NCI-H774 (cell line): ENCODE measurements at places on chromosomes 2 and 18.

DNA sequence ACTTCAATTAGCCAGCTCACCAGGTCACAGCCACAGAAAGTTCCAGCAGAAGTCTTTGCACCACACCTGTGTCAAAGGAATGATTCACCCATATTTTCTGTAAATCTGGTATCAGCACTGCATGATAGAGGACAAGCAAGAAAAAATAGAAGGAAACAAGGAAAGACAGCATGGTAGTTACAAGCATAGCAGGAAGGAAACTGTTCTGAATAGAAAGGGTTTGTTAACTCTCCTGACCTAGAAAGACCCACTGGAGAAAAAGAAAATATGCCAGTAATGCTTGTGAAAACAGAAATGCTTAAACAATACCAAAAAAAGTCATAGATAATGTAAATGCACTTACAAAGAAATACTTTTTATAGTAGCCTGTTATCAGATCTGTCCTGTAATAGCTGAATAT, 40.8 kb downstream of the SCRN3 start:
- no peak for DNase-seq

DNA sequence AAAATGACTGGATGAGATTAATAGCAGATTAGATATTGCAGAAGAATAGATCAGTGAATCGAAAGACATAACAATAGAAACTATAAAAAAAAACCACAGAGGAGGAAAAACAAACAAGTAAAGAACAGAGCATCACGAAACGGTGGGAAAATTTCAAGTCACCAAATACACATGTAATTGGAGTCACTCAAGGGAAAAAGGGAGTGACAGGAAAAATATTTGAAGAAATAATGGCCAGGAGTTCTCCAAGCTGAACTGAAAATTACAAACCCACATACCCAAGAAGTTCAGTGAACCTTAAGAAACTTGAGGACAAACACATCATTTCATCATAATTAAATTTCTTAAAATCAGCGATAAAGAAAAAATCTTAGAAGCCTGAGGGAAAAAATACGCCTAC, 11.0 kb upstream of the IL1R1 start:
- no peak for DNase-seq

DNA sequence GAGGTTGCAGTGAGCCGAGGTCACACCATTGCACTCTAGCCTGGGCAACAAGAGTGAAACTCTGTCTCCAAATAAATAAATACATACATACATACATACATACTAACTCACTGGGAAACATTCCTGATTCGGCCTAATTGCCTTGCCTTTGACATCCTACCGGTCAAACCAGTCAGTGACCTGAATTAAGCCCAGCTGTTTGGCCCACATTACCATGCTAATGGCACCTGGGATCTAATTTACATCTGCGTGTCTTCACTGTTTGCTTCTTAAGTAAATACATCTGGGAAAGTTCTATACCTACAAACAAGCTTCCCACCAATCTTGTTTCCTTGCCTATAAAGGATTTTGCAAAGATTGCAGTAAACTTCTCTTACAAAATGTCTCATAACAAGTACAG, 230.2 kb upstream of the ZC3H15 start:
- no peak for DNase-seq

GRCh38 chr2:43778233-43778632, 4.4 kb downstream of the DYNC2LI1 start:
- no peak for DNase-seq

- no peak for DNase-seq
These were observed 119.6 kb upstream of the ARL5A start for GRCh38 chr2:151947813-151948165.

- no peak for DNase-seq
These were observed 26.3 kb downstream of the PLEKHA3 start for GRCh38 chr2:178506524-178506923.

DNA sequence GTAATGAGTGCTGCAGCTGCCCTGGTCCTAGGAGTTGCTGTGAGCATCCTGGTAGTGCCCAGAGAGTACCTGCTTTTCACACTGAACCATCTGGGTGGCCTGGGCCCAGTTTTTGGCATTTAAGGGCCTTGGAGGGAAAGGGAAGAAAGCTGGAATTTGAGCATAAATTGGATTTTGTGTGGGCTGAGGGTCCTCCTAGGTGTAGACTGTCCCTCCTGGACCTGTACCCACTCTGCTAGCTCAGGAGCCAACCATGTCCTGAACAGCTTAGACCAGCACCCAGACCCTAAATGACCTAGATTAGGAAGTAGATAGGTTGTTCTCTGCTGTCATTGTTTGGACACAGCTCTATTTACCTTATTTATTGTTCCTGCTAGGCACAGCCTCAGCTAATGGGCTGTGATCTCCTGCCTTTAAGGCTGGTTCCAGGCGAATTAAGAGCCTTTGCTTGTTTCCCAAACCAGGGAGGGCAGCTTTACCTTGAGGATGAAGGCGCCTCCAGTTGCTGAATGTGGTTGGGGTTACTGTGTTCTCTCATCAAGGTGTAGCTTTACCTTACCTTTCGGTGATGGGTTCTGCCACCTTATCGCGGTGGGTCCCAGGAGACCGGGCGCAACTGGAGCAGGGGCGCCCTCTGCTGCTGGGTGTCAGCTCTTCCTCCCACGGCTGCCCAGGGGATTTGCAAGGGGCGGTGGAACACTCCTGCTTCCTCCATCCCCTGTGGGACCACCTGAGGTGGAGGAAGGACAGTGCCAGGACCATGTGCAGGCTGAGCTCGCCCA, 34.4 kb downstream of the ITGA6 start:
- peak; percentile 54 for DNase-seq

- no peak for DNase-seq
These were observed 1491.2 kb downstream of the LRP1B start for GRCh38 chr2:140639628-140640027.

GRCh38 chr2:38387887-38388286, 10.8 kb upstream of the ATL2 start:
- no peak for DNase-seq

DNA sequence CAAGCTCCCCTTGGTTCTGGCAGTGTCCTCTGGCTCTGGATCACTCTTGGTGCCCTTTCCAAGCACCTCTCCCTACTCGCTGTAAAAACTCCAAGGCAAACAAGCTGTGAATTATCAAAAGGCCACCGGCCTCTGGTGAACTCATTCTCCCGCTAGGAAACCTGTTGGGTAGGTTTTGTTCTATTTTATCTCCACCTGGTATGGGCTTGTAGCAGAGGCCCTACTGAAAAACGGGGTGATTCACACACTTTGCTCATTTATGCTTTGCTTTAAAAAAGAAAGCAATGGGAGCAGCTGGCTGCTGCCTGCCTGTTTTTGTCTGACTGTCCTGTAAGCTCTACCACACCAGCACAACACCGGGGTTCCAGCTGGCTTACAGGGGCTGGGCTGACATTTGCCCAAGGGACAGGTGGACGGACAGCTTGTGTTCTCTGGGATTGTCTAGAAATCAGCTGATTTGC, 56.8 kb downstream of the SH3BP4 start:
- peak; percentile 81 for DNase-seq

GRCh38 chr2:15623898-15624541, 32.4 kb downstream of the DDX1 start:
- no peak for DNase-seq

DNA sequence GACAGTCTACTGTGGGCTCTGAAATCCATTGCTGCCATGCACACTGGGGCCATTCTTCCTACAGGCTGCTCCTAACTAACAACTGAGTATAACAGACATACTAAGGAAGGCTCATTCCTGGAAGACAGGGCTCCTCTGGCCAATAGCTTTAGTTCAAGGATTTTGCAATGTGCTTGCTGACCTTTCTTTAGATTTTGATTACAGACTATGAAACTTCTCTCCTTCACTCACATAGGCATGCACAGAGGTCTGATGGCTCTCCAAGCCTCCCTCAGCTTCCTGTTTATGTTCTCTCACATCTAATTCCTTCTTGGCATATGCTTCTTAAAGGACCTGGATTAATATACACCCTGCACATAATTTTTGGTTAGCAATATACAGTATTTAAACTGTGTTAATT, 34.4 kb upstream of the ROCK1 start:
- DNase-seq, result no peak

DNA sequence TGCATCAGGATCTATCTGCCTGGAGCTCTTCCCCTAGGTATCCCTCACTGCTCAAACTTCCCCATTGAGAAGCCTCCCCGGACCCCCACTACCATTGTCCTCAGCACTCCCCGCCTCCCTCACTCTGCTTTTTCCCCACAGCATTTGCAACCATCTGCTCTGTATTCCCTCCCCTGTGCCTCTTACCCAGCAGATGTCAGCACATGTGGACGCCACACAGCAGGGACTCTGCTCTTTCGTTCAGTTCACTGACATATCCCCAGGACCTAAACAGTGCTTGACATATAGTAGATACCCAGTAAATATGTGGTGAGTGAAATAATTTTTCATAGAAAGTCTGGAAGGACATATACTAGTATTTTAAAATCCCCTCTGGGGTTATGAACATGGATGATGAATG, 101.1 kb downstream of the TMEM247 start:
- no peak for DNase-seq

DNA sequence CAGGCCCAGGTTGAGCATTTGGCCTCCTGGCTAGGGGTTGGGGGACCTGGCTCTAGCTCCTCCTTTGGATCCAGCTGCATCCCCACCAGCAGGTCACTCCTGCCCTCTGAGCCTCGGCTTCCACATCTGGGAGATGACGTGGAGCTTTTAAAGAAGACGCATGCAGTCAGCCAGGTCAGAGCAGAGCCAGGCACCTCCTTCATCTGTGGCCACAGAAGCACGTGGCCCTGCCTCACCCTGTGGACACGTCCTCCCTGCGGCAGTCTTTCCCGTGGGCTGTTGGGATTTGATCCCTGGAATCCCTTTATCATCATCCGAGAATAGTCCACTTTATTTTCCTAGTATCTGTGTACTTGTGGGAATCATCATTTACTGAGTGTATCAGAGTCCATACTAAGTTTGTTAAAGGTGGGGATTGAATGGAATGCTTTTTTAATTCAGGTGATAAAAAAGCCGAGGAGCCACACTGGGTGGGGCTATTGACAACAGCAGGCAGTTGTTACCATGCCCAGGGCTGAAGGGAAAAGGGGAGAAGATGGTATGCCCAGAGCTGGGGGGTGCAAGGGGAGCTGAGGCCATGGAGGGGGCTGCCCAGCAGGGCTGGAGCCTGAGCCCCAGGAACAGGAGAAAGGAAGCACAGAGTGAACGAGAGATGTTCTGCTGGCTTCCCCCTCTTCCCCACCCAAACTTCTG, 170.1 kb downstream of the LAMA1 start:
- no peak for DNase-seq

- DNase-seq, result no peak
These were observed 139.6 kb upstream of the RAB12 start for GRCh38 chr18:8469544-8470130.

GRCh38 chr2:62705859-62706720, 577 bp downstream of the EHBP1 start:
- no peak for DNase-seq

DNA sequence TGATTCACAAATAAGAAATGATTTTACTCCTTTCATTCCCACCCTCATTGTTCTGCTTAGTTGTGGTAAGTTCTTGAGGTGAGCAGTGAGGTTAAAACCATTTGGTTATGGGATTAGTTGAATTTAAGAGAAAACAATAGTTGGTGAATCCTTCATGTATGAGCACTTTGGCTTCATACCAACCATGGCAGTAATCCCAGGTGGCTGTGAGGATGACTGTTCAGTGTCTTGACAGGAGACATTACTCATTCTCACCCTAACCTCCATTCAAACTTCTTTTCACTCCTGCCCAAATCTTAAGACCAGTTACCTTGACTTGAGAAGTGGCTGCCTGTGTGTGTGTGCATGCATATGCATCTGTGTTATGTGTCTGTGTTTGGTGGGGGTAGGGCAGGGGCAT, 143.1 kb downstream of the SETBP1 start:
- DNase-seq, result no peak

DNA sequence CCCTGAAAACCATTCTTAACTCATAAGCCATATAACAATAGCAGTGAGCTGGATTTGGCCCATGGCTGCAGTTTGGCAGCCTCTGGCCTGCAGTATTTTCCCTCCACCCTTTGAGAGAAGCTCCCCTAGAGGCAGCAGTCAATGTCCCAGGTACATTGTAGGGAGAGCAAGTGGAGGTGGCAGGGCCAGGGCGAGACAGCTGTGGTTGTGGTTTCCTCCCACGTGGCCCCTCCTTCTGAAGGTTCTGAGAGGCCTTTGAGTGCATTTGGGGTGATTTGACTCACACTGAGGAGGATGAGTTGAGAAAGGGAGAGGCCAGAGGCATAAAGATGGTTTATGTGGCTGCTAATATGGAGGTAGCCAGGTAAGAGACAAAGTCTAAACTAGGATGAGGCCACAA, 45.5 kb upstream of the LDAH start:
- DNase-seq, result no peak

DNA sequence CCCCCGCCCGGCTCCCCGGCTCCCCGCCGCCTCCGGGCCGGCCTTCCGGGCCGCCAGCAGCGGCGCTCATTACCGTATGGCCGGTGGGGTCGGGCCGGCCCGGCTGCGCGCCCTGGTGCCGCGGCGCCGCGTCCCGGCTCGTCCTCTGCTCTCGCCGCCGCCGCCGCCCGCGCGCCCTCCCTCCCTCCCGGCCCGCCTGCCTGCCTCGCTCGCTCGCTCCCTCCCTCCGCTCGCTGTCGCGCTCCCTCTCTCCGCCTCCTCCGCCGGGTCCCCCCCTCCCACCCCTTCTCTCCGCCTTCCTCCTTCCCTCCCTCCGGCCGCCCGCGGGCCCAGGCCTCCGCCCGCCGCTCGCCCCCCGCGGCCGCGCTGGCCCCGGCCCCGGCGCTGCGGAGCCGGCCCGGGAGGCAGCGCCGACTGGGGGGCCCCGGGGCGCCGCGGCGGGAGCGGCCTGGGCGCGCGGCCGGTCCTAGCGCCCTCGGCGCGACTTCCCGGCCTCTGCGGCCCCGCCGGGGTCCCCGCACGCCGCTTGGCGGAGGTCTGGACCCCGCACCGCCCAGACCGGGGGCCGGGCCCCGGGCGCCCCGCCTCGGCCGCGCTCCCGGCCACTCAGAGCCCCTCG, at the start of gene DNMT3A:
Gene DNMT3A, minus strand, starts transcription at position 173 of the 619 bp plus-strand sequence. CDS start 27,941 bp downstream, outside the sequence.
- DNase-seq, result peak; percentile 40

DNA sequence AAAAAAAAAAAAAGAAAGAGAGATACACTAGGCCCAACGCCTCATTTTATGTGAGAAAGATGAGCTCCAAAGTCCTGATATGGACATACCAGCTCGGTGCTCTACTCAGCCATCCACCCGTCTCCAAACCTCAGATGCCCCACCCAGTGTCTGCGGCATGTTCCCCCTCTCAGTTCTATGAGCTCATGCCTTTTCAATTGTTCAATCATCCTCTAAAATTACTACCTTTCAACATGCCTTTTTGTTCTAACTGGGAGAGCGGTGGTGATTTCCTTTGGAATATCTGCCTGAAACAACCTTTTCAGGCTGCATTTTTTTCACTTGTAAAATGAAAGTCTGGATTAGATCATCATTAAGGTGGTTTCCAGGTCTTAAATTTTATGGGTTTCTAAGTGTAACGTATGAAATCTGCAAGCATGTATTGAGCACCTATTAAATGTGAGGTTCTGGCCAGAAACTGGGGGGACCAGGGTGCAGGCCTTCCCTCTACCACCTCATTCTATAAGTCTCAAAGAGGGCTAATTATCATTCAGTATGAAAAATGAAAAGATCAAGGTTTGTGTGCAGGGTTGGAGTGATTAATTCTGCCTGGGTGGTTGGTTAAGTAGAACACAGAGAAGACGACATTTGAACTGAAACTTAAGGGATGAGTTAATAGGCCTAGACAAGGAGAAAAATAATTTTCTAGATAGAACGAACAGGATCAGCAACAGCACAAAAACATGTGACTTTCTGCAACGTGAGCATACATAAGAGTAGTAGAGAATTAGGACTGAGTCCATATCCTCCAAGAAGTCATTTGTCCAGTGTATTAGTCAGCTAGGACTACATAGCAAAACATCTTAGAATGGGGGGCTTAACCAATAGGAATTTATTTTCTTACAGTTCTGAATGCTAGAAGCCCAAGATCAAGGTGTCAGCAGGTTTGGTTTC, 87.4 kb upstream of the GLS start:
- no peak for DNase-seq

GRCh38 chr2:100936972-100937542, 65.0 kb upstream of the RPL31 start:
- no peak for DNase-seq
